ENCODE measurements at places on chromosomes 11 and 22. TPM values are rescaled to one million over a fixed set of nuclear protein-coding genes. Genes with fewer than 3 reads are reported as not detected.

DNA sequence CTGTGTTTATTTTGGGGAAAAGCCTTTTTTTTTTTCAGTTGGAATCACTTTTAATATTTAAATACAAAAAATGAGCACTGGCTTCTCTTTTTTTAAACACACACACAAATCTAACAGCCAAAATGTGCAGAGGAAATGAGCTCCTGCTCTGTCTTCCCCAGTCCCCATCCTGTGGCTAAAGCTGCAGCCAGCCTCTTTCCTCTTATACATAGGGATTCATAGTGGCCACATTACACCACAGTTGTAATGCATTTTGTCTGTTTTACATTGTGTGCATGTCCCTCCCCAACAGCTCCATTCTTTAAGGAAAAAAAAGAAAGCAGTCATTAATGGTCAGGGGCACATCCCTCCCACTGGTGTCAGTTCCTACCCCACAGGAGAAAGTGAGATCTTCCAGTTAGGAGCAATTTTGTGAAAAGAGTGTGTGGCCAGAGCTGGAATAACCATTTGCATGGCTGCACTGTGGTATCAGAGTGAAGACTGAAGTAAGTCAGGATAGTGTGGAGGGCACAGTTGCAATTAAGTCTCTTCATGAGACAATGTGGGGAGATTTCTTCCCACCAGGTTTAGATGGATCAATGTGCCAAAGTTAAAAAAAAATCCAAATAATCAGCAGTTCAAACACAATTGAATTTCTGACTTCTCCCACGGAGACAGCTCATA, 220.6 kb downstream of the TMEM135 start:
- DNase-seq = no peak

- no peak for DNase-seq
Measured at GRCh38 chr22:38012604-38013072, 28.3 kb upstream of the SOX10 start.

The CHRM1 gene
- total RNA-seq = not detected

- DNase-seq = no peak
Measured at GRCh38 chr11:66888282-66888681, 31.4 kb downstream of the LRFN4 start.

Measured in aorta (tissue), 5 donors.